ENCODE measurements at places on chromosomes 6 and 20.

DNA sequence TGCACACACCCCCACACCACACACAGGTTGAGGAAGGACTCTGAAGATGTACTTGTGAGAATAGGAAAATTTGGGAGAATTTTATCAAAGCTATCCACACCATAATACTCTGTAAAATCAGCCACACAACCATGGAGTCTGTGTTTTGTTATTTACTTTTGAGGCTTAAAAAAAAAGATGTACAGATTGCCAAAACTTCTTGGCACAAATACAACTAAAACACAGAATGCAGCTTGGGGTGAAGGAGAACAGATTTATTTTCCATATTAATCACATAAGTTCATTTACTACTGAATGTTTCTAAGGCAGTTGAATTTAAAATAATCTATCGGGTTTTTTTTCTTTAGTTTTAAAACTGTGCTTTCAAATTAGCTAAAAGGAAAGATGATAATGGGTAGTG is 32.8 kb upstream of the KCNQ5 start:
- DNase-seq: no peak

- no peak for DNase-seq
These were observed 81.9 kb downstream of the LYRM4 start for GRCh38 chr6:5178806-5179205.

- DNase-seq: no peak
These were observed 53.1 kb upstream of the TMEM170B start for GRCh38 chr6:11484441-11484840.

DNA sequence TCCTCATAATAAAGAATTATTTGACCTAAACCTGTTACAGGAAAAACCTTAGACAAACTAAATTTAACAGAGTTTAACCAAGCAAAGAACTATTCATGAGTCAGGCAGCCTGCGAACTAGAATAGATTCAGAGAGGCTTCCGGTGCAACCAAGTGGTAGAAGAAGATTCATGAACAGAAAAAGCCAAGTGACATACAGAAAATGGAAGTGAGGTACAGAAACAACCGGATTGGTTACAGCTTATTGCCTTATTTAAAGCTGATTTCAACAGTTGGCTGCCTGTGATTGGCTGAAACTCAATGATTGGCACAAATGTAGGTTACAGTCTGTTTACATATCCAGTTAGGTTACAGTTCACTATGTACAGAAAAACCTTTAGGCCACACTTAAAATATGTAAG is 10.1 kb downstream of the PPP1R3G start:
- no peak for DNase-seq

DNA sequence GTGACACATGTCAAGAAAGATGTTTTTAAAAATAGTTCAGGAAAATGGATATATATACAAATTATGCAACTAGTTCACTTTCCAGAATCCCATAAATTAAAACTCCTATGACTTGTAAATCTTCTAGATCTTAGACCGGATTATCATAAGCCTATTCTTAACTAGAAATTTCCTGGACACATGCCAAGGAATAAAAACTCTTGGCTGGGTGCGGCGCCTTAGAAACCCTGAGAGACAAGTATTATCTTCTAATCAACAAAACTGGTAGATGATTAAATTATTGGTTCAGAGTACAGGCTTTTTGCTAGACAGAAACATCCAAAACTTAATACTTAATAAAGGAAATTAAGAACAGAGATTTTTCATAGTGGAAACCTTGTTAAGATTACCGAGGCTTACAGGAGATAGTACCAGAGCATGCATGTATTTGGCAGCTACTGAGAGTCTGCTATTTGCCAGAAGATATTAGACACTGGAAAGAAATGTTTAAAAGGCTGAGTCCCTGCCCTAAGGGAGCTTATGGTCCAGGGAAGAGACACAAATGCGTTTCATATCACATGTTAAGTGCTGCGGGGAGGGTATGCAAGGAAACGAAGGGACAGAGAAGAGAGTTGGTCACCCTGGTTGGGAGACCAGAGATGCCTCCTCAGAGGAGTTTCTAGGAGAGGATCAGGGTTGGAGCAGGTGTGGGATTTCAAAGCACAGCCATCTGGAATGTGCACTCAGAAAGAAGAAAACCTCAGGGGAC is 46.5 kb upstream of the IFNGR1 start:
- DNase-seq: no peak

DNA sequence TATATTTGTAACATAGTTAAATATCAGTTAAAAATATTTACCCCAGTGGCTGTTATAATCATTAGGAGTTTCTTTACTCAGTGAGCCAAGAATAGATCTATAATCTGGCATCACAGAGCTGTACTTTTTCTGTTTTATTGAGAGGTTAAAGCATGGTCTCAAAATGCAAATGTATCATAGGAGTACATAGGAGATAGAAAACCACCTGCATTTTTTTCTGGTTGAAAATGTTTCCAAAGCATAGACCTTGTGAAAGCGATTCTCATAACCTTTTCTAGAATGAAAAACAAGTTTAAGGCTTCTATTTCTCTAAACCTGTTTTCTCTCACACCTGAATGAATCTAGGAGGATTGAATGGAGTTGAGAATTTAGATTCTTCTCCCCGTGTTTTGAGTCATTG is 14.4 kb downstream of the KCNQ5 start:
- DNase-seq: no peak

DNA sequence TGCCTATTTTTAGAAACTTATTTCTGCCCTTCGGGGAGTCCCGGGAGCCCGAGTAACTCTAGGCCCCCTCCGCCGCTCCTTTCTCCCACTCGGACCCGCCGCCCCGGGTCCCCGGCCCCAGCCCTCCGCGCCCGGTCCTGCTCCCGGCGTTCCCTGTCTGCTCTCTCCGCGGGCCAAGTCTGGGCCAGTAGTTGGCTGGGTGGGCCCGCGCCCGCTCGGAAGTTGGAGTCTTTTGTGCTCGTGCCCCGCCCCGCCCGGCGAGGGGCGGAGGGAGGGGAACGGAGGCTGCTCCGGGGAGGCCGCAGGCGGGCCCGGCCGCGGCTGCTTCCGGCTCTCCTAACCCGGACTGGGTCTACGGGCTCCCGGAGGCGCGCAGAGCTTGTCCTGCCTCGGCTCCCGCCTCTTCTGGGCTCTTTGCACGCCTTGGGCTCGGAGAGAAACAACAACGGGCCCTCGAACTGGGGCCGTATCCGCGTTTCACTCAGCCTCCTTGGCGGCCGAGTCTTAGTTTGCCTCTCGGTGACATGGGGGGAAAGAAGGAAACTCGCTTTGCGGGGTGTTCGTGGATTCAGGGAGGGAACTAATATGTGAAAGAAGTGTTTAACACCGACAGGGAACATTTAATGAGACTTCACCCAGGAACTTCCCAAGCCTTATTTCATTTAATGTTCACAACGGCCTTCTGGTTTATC is 657 bp downstream of the RALY start:
- DNase-seq: peak; percentile 50

- no peak for DNase-seq
These were observed 2.4 kb downstream of the DSP start for GRCh38 chr6:7543789-7544424.

DNA sequence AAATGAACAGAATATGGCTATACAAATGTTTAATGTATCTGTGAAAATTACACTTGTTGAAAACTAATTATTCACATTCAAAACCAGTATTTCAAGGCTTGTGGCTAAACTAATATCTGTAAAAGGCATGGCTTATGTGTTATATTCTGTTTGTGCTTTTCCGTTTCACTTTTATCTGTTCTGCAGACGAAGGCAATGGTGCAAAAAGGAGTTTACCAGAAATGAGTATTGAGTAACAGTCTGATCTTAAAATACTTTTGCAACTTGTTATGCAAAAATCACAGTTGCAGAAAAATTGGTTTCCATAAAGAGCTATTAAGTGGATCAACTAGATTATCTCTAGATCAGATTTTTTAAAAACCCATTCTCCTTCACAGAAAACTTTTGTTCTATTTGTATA is 9.4 kb upstream of the STX11 start:
- DNase-seq: no peak

- no peak for DNase-seq
These were observed 3.1 kb upstream of the HINT3 start for GRCh38 chr6:125953502-125953875.

DNA sequence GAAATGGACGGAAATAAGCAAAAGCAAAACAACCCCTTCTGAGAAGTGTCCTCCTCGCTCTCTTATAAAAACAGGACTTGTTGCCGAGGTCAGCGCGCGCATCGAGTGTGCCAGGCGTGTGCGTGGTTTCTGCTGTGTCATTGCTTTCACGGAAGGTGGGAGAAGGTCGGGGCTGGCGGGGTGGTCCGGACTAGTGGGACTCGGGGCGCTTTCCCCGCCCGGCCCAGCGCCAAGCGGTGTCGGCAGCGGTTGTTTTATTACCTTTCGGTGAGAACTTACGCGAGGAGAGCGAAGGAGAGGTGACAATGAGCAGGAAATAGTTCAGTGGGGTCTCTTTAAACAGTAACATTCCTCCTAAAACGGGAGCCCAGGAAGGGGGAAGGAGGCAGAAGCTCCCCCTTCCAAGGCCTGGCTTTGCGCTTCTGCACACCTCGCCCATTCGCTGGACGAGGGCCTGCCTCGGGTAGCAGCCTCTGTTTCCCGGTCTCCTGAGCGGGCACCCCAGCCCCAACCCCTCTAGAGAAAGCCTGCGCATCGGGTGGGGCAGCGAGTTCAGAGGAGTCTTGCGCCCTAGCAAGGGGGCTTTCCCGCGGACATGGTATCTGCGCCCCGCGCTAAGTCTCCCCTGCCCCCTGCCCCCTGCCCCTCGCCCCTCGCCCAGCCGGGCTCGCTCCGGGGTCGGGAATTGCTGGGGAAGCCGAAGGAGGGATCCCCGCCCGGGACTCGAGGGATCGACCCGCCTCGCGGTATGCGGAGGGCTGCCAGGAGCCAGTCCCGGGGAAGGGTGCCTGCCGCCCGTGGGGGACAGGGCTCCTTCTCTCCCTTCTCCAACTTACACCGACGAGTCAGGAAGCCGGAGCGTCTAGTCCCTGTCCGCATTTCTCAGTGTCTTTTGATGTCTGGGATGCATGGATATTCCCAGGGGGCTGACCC is 1.2 kb upstream of the TBXT start:
- DNase-seq: no peak

DNA sequence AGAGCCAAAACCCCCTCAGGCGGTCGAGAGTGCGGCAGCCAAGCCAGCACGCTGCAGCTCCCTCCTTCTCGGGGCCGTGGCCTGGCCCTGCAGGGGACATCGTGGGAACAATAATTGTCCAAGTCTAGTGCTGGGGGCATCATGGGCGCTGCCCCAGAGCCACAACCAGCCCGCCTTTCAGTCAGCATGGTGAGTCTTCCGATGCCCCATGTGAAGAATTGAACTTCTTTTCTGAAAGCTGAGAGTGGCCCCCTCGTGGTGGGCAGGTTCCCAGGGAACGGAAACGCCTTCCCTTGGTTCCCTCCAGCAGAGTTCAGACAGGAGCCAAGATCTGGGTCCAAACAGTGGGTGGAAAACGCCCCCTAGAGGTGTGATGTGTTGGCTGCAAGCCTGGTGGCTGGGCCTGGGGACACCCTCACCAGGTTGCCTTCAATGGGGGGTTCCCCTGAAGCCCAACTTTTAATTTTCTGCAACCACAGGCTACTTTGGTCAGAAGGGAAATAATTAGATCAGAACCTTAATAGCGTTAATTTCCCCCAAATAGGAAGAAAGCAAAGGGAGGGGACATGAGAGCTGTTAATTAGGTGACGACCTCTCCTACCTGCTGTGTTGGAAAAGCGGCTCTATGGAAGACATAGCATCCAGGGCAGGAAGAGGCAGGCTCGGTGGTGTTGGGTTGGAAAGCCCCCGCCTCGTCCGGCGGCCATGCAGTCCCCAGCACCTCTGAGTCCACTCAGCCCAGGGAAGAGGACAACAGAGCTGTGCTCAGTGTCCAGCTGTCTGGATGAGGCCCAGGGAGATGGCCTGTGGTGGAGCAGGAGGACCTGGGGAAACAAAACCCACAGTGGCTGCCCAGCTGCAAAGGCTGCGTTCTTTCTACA is 4.7 kb upstream of the MRGBP start:
- DNase-seq: peak; percentile 45

DNA sequence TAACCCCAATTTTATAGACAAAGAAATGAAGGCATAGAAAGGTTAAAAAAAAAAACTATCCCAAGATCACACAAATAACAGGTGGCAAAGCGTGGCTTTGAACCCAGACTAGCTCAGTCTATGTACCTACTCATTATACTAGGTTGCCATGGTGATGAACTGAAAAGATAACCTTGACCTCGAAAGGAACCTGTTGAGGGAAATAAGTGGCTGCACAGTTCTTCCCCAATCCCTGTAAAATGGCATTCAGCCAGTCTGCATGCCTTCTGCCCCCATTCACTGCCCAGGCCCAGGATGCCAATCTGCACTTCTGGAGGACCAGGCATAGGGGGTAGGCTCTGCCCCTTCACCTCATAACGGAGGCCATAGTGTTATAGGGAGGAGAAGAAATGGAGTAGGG is 295.2 kb downstream of the PTPRT start:
- no peak for DNase-seq

DNA sequence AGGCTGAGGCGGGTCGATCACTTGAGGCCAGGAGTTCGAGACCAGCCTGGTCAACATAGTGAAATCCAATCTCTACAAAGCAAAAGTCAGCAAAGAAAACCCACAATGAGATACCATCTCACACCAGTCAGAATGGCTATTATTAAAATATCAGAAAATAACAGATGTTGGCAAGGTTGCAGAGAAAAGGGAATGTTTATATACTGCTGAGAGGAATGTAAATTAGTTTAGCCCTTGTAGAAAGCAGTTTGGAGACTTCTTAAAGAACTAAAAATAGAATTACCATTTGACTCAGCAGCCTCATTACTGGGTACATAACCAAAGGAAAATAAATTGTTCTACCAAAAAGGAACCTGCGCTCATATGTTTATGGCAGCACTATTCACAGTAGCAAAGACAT is 16.7 kb upstream of the GCM1 start:
- DNase-seq: no peak

DNA sequence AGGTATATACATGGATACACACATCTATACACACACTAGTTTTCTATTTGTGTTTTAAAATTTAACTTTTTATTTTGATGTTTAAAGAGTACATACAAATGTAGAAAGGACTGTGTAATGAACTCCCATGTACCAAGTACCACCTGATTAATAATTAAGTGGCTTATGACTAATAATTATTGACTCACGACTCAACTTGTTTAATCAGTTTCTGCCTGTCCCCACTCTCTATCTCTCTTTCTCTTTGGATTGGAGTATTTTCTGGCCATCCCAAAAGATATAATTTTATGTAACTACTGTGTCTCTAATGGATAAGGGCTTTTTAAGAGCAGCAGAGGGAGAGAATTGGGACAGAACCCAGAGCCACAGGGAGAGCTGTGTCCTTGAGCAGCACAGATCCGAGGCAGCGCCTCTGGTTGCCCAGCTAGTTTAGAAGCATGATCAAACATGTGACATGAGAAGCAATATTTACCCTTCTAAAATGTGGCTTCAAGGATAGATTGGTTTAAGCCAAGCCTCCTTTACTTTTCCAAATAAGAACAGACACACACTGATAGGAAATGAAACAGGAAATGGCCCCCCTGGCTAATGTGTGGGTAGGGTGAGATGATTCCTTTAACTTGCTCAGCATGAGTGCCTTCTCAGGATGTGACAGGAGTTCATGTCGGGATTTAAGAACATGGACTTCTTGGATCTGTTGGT is 81.0 kb downstream of the ERMARD start:
- DNase-seq: no peak

DNA sequence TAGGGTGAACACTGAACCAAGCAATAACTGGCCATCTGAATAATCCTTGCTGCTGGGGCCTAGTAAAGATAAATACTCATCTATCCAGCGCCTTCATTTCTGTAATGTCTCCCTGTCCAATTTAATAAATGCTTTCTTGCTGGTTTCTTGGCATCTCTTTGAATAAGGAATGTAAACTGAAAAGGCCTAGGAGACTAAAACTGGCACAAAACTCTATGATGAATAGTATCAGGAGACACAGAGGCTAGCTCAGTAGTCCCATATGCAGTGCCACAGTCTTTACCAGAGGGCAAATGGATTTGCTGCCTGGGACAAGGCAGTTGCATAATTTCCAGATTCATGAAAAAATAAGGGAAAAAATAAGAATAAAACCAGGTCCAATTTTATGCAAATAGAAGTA is 324.4 kb downstream of the CENPW start:
- DNase-seq: no peak

Measured in stimulated activated CD8-positive, alpha-beta memory T cell treated with anti-CD3 and anti-CD28 coated beads, Interleukin-15, amount 100 ng/mL, for 1 hour (primary cell).